Activated CD4-positive, CD25-positive, alpha-beta regulatory T cell (primary cell): ENCODE measurements at places on chromosomes 7 and 10.

DNA sequence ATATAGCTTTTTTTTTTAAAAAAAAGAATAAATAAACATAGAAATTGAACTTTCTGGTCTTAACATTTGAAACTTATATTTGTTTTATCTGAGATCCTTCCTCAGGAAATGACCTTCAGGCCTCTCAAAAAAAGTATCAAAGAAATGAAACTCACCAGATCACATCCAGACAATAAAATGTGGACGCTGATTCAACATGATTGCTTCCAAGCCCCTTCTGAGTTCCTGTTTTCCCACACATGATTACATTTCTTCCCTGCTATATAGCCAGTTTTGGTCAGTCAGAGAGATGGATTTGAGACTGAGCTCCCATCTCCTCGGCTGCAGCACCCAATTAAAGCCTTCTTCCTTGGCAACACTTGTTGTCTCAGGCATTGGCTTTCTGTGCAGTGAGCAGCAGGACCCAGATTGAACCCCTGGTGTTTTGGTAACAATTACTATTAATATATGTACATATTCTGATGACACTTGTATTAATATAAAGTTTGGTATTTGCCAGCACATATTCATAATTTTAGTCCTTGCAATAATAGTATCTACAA is 21.8 kb upstream of the SVIL start:
- no peak for DNase-seq

- no peak for DNase-seq
These were observed 1.0 kb downstream of the CACNA2D1 start for GRCh38 chr7:82442492-82443035.

DNA sequence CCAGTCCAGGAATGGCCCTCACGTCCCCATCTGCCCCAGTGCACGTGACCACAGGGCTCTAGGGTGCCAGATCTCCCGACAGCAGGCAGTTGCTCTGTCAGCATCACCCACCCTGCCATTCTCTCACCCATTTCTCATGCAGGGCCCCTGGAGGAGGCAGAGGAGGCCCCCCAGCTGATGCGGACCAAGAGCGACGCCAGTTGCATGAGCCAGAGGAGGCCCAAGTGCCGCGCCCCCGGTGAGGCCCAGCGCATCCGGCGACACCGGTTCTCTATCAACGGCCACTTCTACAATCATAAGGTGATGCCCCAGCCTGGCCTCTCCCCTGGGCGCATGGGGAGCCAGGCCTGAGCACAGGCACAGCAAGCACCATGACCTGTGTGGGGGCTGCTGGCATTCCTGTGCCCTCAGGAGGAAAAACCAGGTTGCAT is 6.1 kb upstream of the DEPP1 start:
- DNase-seq = no peak

DNA sequence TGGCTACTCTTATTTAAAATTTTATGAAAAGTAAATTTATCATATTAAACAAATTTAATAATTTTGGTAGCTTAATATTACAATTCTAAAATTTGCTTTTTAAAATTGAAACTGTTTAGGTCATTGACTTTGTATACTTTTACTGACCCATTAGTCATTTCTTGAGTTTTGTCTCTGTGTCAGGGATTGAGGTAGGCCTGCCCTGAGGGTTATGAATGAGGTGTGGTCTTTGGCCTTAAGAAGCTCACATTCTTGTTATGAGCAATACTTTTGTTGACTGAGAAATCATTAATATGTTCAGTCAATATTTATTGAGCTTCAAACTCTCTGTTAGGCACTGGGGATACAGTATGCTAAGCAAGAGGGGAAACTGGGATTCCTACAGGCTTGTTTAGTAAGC is 47.0 kb upstream of the RPA3 start:
- DNase-seq = no peak
